ENCODE measurements at places on chromosomes 7 and 10.

- DNase-seq = no peak
These were observed 37.3 kb downstream of the NRCAM start for GRCh38 chr7:108418946-108419345.

- no peak for DNase-seq
These were observed 136.3 kb downstream of the DOCK1 start for GRCh38 chr10:127041552-127041951.

- DNase-seq = no peak
These were observed 205.4 kb downstream of the ARHGAP12 start for GRCh38 chr10:31723106-31723750.

GRCh38 chr10:72035252-72035887 is 53.0 kb downstream of the SPOCK2 start:
- no peak for DNase-seq

DNA sequence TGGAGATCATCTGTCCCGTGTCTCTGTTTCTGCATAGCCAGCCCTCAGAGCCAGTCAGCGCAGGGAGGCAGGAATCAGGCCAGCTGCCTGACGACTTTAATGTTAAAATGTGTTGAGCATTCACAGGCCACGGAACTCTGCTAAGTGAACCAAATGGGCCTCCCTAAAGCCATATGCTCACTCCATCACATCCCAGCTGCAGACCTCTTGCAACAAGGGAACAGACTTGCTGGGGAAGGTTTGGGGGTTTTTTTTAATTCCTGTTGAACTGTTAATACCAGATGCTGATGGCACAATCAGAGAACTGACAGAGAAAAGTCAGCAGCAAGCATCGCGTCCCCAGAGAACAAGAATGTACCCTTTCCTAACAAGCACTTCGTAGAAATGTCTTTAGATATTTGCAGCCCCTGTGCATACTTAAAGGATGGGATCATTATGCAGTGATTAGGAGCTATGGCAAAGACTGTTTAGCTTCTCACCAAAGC is 900.4 kb upstream of the AUTS2 start:
- no peak for DNase-seq

GRCh38 chr10:17747883-17748550 is 4.0 kb upstream of the TMEM236 start:
- DNase-seq = no peak

DNA sequence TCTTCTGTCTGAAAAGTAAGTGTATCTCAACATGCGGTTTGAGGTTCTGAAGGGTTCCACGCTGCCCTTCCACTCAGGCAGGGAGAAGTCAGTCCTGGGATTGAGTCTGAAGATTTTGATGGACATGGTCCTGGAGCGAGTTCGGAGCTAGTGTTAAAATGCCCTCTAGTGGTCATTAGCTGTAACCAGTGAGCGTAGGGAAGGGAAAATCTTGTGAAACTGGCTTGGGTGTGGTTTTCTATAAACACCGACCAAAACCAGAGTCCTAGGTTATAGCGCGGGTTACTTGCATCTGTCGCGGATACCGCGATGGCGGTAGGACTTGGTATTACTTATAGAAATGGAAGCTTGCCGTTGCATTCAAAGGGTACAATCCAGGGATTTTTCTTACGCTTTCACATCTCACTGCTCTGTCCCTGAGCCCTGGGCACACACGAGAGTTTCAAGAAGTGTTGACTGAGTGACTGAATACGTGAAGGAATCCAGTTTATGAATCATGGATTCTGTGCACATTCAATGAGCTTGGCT is 348.2 kb upstream of the C7orf33 start:
- peak; percentile 37 for DNase-seq

DNA sequence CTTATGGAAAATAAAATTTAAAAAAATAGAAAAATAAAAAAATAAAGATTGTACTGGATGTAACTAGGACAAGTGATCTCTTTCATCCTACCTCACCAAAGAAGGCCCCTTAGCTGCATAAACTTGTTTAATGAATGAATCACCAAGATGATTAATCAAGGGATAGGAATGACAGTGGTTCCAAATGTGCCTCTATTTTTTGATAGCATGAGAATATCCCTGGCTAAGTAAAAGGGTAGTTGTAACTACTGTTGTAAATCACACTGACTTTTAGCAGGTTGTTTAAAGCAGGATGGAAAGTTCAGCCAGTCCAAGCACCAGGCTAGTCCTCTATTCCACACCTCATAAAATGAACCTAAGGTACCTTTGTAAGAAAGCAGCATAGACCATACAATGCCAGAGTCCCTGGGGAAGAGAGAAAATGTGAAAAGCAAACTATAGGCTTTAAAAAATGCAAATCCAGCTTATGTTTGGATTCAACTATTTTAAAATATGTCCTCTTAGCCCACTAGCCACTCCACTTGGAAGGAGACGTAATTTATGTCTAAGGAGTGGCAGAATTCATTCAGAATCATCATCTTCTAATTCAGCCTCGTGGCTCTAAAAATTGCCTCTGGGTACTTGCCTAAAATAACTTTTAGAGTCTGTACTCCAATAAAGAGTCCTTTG is 126.8 kb downstream of the SKIDA1 start:
- no peak for DNase-seq

DNA sequence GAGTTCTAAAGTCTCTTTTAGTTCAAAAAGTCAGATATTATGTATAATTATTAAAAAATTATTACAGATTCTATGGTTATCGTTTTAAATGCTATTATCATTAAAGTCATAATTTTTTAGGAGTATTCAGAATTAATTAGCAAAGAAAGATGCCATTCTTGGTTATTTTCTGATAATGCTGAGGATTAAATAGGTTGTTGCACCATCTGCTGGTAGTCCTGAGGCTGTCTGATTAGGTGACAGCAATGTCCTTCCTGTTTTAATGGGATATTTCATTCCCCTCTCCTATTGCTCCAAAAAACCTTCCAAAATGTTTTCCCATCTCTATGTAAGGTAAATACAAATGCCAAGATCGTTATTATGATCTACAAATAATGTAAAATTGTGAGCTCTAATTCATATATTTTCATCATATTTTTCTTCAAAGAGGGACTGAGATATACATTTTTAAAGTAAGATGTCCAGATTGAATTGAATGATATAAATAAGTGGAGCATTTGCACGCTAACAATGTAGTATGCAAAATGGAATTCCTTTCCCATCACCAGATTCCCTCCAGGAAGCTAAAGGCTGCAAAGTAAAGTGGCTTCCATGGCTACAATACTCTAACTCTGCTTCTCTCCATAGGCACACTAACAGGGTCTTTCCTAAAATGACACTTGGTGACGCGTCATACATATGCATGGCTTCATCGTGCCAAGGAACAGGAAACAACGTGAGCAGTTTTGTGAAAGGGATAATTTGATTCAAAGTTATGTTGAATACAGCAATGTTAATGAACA is 58.8 kb upstream of the AKR1E2 start:
- no peak for DNase-seq

- no peak for DNase-seq
These were observed 678.8 kb upstream of the NRP1 start for GRCh38 chr10:34013235-34013634.

DNA sequence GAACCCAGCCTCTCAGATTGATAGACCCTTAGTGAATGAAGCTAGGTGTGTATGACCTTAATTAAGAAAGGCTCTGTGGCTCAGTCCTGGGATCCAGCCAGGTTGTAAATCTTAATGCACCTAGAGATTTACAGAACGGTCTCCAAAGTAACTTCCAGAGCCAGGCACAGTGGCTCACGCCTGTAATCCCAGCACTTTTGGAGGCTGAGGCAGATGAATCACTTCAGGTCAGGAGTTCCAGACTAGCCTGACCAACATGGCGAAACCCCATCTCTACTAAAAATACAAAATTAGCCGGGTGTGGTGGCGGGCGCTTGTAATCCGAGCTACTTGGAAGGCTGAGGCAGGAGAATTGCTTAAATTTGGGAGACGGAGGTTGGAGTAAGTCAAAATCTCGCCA is 24.3 kb downstream of the CALHM2 start:
- no peak for DNase-seq

DNA sequence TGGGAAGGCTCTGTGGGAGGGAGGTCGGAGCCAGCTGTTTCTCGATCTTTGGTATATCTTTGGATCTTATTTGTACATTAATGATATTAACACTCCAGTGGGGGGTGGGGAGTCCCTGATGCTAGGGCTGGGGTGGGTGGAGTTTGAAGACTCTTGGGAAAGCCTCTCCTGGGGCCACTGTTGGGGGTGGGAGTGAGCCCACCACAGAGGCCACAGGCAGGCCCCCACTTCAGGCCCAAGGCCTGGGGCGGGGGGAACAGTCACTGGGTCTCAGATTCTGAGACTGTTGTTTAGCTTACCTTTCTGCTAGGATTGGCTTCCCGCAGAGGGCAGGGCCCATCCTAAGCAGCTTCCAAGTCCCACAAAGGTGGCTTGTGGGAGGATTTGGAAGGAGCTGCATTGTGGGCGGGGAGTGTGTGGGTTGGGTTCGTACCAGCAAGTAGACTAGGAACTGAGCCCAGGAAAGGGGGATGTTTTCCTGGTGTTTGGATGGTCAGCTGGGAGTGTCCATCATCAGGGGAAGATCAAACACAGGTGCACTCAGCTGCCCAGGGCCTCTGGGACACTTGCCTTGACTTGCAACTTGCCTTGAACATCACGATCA is 11.9 kb downstream of the YKT6 start:
- DNase-seq = no peak

DNA sequence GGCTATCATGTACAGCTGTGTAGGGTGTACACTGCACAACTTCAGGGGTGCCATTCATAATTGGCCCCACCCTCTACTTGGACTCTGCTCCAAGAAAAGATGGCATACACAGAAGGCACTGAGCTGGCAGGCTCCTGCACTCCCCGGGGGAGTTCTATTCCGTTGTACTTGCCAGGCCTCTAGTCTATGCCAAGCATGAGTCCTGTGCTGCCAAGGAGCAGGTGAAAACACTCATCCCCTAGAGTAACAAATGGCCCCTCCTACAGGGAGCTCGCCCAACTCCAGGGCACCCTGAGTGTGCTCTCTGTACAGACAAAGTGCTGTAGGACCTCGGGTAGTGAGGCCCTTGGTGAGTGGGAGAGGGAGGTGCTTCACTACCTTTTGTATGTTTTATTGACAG is 127.2 kb downstream of the SLIT1 start:
- DNase-seq = no peak

DNA sequence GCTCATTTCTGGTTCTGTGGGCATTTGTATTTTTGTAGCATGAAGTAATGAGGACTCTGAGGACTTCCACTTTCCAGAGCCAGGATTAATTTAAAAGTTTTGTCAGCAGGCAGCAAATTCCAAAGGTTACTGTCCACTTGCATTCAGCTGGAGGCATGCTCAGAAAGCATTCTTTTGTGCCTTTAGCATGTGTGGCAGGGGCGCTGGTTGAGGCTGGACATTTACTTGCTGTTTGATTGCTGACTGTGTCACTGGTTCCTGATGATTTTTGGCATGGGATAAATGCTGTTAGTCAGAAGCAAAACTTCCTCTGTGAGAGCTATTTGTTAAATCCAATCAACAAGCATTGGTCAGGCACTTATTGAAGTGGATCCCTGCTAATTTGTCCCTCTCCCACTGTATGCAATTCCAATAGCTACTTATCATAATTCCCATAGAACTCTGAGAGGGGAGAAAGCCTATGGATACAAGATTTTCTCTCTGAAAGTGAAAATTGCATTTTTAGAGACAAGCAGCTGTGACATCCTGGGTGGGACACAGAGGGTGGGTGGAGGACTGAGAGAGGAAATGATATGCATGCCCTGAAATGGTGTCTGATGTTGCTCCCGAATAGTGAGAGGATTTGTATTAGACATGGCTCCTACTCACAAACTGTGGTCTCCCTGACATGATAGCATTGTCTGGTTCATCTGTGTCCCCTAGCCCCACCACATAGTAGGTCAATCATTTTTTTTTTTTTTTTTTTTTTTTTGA is 161.2 kb upstream of the WDR11 start:
- DNase-seq = no peak

- no peak for DNase-seq
These were observed 370.6 kb upstream of the IGFBP3 start for GRCh38 chr7:46291601-46292150.

GRCh38 chr7:117203205-117203604 is 119.7 kb downstream of the WNT2 start:
- DNase-seq = no peak

GRCh38 chr10:2893158-2893845 is 174.0 kb upstream of the PFKP start:
- no peak for DNase-seq

GRCh38 chr7:139823959-139824521 is 5.0 kb upstream of the TBXAS1 start:
- DNase-seq = no peak

DNA sequence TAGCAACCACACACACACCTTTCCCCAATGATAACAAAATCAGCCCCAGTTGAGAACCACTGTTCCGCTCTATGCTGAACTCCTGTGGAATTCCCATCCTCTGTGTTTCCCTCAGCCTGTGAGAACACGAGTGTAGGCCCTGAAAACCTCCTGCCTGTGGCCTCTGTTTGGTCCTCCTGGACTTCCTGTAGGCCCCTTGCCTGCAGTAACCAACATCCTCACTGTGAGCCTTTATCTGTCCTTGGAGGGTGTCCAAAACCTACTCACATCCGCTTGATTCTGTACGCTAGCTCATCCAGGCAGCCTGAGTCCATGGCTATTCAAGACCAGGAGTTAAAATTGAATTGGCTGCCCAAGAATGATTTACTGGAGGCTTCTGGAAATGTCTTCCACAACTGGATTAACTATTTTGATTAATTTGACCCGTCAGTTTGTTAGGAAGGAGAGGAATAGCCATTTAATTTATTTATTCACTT is 149.8 kb downstream of the AKR1D1 start:
- no peak for DNase-seq

DNA sequence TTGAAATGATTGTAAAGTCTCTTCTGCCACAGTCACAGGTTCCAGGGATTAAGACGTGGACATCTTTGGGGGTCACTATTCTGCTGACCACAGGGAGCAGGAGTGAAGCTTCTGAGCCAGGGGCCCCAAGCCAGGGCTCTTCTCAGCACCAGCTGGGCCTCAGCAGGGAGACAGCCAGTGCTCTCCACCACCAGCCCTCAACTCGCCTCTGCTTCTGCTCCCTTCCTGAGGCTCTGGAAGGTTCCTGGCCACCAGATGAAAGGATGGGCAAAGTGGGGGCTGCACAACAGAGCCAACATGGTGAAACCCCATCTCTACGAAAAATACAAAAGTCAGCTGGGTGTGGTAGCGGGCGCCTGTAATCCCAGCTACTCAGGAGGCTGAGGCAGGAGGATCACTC is 11.2 kb upstream of the CRYGN start:
- no peak for DNase-seq

DNA sequence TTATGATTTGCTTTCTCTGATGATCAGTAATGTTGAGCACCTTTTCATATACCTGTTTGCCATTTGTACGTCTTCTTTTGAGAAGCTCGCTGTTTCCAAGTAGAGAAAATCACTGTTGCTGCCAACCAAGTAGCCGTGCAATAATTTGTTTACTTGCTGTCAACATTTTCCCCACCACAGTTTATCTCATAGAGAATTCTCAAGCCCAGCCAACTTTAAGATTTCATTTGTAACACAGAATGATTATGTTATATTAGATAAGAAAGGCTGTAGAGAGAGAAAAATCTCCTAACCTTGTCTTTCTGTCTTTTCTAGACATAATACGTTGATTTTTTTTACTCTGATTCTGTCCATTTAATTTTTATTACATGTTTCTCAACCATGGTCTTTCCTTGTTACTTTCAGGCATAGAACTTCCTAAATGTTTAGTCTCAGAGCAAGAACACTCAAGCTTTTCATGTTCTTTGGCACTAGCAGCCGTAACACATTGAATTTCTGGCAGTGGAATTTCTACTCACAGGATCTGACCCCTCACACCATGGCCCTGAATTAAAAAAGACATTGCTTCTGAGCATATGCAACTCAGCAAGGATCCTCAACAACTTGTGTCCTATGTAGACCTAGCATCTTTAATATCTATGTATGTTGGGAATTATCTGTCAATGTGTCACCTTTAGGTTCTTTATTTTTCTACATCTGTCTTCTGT is 23.1 kb downstream of the RPA3 start:
- no peak for DNase-seq
